Small intestine (tissue), 16 donors: ENCODE measurements at places on chromosomes 7 and 10. TPM values are rescaled to one million over a fixed set of nuclear protein-coding genes. Genes with fewer than 3 reads are reported as not detected.

- H3K4me1 ChIP-seq, result no peaks in the 10 kb centered on the region
- H3K4me3 ChIP-seq, result no peak overlapping the region
Observed at GRCh38 chr10:84412482-84412881, 84.1 kb downstream of the CCSER2 start.

GRCh38 chr10:71053169-71053895, 159.0 kb upstream of the UNC5B start:
- no peak overlapping the region for H3K4me3 ChIP-seq
- no peaks in the 10 kb centered on the region for H3K4me1 ChIP-seq
- H3K27me3 ChIP-seq, result no peaks in the 10 kb centered on the region

DNA sequence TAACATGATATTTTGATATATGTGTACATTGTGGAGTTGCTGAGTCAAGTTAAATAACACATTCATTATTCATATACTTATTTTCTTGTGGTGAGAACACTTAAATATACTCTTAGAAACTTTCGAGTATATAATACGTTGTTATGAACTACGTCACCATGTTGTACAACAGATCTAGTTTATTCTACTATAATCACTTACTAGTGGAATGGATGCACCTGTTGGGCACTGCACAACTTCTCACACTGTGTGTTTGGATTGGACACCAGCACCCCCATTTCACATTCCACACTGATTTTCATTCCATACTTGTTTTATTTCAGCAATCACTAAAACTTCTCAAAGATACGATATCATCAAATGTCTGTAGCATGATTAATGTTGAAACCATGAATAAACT, 407.3 kb downstream of the RPS24 start:
- H3K4me3 ChIP-seq, result no peak overlapping the region
- no peak overlapping the region for H3K27ac ChIP-seq
- no peaks in the 10 kb centered on the region for H3K27me3 ChIP-seq
- H3K4me1 ChIP-seq, result peaks cover 7% of the 10 kb centered on the region
- DNase-seq, result no peak

DNA sequence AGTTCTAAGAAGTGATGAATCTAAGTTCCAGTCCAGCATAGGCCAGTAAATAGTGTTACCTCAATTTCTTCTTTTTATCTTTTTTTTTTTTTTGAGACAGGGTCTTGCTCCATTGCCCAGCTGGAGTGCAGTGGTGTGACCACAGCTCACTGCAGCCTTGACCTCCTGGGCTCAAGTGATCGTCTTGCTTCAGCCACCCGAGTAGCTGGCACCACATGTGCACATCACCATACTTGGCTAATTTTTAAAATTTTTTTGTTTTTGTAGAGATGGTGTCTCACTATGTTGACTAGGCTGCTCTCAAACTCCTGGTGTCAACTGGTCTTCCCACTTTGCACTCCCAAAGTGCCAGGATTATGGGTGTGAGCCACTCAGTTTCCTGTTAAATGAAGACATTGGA, 126.6 kb upstream of the LYZL2 start:
- no peak overlapping the region for H3K4me3 ChIP-seq
- H3K36me3 ChIP-seq, result no peaks in the 10 kb centered on the region
- DNase-seq, result no peak

DNA sequence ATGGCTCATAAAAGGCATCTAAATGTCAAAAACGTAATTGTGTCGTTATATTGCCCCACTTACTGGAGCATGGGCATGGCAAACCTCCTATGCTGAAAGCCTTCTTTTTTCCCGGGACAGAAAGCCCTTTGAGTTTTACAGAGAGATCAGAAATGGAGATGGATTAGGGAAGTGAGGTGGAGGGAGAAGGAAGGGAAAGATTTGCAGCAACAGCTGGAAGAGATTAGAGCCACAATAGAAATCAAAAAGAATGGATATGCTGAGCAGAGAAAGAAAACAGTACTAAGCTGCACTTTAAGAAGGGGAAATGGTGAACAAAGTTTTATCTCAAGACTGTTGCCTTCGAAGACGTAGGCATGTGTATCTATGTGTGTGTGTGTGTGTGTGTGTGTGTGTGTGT, 97.2 kb upstream of the PCGF5 start:
- DNase-seq, result no peak
- no peak overlapping the region for H3K4me3 ChIP-seq
- no peaks in the 10 kb centered on the region for H3K4me1 ChIP-seq
- no peaks in the 10 kb centered on the region for H3K27me3 ChIP-seq
- no peak overlapping the region for H3K27ac ChIP-seq

- H3K27me3 ChIP-seq, result no peaks in the 10 kb centered on the region
- no peaks in the 10 kb centered on the region for H3K4me1 ChIP-seq
- no peak overlapping the region for H3K4me3 ChIP-seq
- no peak for DNase-seq
Observed at GRCh38 chr7:136290351-136290750, 313.2 kb upstream of the MTPN start.

- no peak for DNase-seq
- peaks cover 10% of the 10 kb centered on the region for H3K4me1 ChIP-seq
- no peaks in the 10 kb centered on the region for H3K27me3 ChIP-seq
- H3K4me3 ChIP-seq, result no peak overlapping the region
Observed at GRCh38 chr10:132405463-132405991, 8.5 kb downstream of the PWWP2B start.

DNA sequence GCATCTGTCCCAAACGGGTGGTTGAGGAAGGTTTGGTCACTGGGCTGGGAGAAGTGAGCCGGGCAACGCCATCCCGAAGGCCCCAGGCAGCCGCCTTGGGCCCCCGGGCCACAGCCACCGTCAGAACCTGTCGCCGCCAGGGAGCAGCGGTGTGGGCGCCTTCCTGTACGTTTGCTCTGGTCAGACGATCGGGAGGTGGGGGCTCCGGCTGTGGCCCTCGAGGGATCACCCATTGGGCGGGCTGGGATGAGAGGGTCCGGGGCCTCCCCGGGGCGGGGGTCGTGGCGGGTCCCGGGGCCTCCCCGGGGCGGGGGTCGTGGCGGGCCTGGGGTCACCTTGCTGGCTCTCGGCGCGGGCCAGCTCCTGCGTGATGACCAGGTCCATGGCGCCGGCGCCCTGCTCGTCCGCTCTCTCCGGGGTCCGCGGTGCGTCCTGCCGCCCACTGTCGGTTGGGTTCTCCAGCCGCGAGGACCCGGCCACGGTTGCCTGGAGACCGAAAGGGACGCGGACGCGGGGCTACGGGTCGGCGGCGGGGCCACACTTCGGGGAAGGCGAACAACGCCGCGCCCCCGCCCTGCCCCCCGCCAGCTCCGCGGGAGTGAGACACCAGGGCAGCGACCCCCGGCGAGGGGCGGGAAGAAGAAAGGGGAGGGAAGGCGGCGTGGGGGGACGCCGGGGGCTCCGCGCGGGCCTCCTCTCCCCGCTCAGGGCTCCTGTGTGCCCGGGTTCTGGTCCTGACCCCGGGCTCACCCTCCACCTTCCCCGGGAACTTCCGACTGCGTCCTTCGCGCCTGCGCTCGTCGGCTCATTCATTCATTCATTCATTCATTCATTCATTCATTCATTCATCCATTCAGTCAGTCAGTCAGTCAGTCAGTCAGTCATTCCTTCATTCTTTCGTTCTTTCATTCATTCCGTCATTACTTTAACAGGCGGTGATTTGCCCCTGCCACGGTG, at the start of gene CFAP46:
CFAP46 (minus strand) TSS at position 470 of the 957 bp plus-strand sequence; CDS start at position 384, 86 bp downstream.
- peak within 1 kb of the TSS; percentile 19 for H3K4me3 ChIP-seq
- DNase-seq, result peak; percentile 68
- H3K4me1 ChIP-seq, result no peaks in the 10 kb centered on the region
- H3K27me3 ChIP-seq, result peaks cover 9% of the 10 kb centered on the region
- no peak within 1 kb of the TSS for H3K27ac ChIP-seq

GRCh38 chr10:92112462-92112861, 178.4 kb downstream of the CPEB3 start:
- no peak overlapping the region for H3K27ac ChIP-seq
- H3K27me3 ChIP-seq, result no peaks in the 10 kb centered on the region
- peaks cover 5% of the 10 kb centered on the region for H3K36me3 ChIP-seq
- no peak overlapping the region for H3K4me3 ChIP-seq
- H3K4me1 ChIP-seq, result peaks cover 3% of the 10 kb centered on the region

GRCh38 chr7:33909755-33910154, 4.4 kb downstream of the BMPER start:
- H3K36me3 ChIP-seq, result no peaks in the 10 kb centered on the region
- H3K27ac ChIP-seq, result no peak overlapping the region
- H3K4me3 ChIP-seq, result no peak overlapping the region

GRCh38 chr10:8691498-8692017, 637.1 kb downstream of the GATA3 start:
- H3K4me1 ChIP-seq, result no peaks in the 10 kb centered on the region
- H3K4me3 ChIP-seq, result no peak overlapping the region
- no peak for DNase-seq
- no peak overlapping the region for H3K27ac ChIP-seq
- H3K36me3 ChIP-seq, result no peaks in the 10 kb centered on the region
- H3K27me3 ChIP-seq, result no peaks in the 10 kb centered on the region

DNA sequence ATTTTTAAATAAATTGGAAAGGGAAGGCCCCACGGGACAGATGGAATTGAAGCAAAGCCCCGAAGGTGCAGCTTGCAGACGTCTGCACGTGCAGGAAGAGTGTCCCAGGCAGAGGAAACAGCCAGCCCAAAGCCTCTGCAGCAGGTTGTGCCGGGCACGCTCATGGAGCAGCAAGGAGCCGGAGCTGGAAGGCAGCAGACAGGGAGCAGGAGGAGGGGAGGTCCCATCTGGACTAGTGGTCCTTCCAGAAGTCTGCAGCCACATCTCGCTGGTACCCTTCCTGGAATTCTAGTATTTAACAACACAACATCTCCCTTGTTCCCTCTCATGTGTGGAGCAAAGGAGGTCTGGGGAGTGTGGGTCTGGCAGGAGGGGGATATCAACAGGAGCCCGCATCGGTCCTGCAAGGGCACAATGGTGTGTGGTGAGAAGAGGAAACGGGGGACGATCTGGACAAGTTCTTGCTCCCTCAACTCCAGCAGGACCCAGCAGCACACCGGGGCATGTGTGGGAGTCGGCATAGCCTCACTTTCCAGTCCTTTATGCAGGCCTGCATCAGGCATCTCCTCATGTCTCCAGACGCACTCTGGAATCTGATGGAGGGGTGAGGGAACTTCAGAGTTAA, 169.3 kb downstream of the GRID1 start:
- no peaks in the 10 kb centered on the region for H3K36me3 ChIP-seq
- H3K27ac ChIP-seq, result no peak overlapping the region
- H3K4me3 ChIP-seq, result no peak overlapping the region
- H3K27me3 ChIP-seq, result no peaks in the 10 kb centered on the region

The HOXA1 gene
- not detected for polyA plus RNA-seq

The ZNF488 gene
- polyA plus RNA-seq, result 40.0 TPM

The STAMBPL1 gene
- polyA plus RNA-seq, result 10.1 TPM
